ENCODE measurements at places on chromosomes 16 and 17.

DNA sequence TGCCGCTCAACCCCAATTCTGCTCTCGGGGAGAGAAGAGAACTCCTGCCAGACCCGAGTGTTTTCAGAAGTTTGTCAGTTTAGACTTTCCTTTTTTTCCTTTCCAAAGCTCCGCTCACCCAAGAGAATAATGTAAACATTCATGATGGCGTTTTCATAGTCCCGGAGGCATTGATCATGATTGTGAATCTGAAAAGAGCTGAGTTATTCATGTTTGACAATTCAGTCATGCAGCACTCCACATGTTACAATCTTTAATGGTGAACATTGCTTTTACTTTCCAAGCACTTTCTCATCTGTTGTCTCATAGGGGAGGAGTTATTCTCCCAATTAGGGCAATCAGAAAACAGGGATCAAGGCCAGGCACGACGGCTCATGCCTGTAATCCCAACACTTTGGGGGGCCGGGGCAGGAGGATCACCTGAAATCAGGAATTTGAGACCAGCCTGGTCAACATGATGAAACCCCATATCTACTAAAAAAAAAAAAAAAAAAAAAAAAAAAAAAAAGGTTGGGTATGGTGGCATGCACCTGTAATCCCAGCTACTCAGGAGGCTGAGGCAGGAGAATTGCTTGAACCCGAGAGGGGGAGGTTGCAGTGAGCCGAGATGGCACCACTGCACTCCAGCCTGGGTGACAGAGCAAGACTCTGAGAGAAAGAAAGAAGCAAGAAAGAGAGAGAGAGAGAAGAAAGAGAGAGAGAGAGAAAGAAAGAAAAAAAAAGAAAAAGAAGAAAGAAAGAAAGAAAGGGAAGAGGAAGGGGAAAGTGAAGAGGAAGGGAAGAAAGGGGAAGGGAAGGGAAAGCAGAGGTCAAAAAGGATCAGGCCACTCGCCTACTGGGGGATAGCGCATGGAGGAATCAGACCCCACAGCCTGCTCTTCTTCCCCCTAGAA, 70.0 kb upstream of the TNRC6C start:
- DNase-seq: no peak

GRCh38 chr16:66159987-66160386, 206.5 kb upstream of the CDH5 start:
- no peak for DNase-seq

GRCh38 chr17:77968788-77969187, 10.3 kb downstream of the TNRC6C start:
- DNase-seq: no peak

DNA sequence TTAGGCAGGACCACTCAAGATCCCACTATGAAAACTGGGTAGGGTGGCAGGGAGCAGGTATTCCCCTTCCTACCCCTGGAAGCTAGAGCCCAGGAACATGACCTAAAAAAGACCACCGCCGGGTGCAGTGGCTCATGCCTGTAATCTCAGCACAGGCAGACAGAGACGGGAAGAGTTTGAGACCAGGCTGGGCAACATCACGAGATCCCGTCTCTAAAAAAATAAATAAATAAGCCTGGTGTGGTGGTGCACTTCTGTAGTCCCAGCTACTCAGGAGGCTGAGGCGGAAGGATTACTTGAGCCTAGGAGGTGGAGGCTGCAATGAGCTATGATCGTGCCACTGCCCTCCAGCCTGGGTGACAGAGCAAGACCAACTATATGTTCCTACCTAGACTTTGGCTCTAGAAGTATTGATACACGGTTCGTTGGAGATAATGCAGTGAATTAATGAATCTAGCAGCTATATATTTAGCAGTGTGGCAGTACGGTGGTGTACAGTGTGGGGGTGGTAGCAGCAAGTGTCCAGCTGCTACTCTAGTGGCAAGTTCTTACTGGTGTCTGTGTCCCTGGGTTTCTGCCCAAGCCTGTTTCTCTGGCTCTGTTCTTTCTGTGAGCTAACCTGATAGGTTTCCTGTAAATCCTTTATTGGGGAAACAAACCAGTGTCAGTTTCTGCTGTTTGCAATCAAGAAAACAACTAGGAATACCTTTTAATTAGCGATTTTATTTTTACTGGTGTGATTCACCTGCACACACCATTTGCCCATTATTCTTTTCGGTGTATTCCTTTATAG, 3.3 kb upstream of the USP31 start:
- DNase-seq: no peak

GRCh38 chr17:69344939-69345338, 18.0 kb upstream of the ABCA5 start:
- no peak for DNase-seq

GRCh38 chr16:86041807-86042206, 142.8 kb downstream of the IRF8 start:
- DNase-seq: no peak

DNA sequence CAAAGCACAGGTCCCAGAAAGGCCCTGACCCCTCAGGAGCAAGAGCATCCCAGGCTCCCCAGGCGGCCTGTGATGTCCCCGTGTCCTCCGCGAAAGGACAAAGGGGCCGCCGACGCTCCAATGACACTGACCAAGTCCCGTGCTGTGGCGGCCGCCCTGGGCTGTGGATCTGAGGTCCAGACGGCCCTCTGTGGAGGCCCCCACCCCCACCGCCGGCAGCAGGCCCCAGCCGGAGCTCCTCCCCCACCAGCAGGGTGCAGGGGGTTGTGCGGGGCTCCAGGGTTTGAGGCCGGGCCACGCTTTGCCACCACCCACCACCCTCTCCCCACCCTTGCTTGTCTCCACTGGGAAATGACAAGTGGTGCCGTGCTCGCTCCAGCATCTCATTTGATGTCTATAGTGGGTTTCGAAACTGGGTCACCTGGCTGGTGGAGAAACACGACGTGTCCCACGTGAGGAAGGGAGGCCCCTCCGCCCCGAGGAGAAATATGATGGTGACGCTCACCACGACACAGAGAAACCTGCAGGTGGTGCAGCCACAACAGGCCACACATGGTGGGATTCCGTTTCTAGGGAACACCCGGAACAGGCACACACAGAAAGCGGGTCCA, 31.2 kb upstream of the ZNF469 start:
- DNase-seq: no peak

DNA sequence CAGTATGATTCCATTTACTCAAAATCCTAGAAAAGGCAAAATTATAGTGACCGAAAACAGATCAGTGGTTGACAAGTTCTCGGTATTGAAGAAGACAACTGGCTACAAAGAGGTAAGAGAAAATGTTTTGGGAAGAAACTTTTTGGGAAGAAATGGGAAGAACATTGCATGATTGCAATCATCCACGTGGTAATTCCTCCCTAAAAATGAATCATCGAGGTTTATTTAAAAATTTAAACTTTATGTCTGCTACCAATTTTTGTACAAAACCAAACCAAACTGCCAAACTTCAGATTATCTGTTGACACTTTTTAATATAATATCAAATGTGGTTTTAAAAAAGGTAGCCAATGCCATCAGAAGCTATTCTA, 8.1 kb downstream of the SMURF2 start:
- DNase-seq: no peak

DNA sequence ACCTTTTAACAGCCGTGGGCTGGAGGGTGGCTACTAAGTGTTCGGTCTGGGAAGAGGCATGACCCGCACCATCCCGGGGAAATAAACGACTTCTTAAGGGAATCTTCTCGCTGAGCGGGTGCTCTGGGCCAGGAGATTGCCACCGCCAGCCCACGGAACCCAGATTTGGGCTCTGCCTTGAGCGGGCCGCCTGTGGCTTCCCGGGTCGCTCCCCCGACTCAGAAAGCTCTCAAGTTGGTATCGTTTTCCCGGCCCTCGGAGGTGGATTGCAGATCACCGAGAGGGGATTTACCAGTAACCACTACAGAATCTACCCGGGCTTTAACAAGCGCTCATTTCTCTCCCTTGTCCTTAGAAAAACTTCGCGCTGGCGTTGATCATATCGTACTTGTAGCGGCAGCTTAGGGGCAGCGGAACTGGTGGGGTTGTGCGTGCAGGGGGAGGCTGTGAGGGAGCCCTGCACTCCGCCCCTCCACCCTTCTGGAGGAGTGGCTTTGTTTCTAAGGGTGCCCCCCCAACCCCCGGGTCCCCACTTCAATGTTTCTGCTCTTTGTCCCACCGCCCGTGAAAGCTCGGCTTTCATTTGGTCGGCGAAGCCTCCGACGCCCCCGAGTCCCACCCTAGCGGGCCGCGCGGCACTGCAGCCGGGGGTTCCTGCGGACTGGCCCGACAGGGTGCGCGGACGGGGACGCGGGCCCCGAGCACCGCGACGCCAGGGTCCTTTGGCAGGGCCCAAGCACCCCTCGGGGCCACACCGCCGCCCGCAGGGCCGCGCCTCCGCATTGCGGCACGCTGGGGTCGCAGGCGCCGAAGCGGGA, 3.6 kb upstream of the CBX4 start:
- DNase-seq: peak; percentile 83

DNA sequence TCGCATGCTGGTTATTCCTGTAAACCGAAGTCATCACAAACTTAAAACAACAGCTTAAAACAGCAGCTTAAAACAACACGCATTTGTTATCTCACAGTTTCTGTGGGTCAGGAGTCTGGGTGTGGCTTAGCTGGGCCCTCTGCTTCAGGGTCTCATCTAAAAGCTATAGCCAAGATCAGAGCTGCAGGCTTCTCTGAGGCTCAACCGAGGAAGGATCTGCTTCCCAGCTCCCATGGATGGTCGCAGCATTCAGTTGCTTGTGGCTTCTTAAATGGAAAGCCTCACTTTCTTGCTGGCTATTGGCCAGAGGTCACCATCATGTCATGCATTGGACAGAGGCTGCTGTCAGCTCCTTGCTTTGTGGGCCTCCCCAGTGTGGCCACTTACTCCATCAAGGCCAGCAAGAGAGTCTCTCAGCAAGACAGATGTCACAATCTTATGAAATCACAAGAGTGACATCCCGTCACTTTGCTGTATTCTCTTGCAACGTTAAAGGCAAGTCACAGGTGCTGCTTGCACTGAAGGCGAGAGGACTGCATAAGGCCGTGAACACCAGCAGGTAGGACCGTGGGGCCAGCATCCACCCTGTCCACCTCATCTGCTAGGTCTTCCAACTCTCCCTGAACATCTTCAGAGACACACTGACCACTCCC, 117.9 kb upstream of the TNRC6C start:
- DNase-seq: peak; percentile 41

DNA sequence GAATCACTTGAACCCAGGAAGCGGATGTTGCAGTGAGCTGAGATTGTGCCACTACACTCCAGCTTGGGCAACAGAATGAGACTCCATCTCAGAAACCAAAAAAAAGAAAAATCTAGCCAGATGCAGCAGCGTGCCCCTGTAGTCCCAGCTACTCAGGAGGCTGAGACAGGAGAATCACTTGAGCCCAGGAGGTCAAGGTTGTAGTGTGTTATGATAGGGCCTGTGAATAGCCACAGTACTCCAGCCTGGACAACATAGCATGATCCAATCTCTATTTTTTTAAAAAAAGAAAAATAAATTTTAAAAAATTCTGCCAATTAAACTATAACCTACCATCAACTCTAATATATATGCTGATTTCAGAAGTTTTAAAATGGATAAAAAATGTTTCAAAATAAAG, 15.8 kb downstream of the PHLPP2 start:
- no peak for DNase-seq

- DNase-seq: no peak
Measured at GRCh38 chr16:22915003-22915402, 101.0 kb downstream of the HS3ST2 start.

DNA sequence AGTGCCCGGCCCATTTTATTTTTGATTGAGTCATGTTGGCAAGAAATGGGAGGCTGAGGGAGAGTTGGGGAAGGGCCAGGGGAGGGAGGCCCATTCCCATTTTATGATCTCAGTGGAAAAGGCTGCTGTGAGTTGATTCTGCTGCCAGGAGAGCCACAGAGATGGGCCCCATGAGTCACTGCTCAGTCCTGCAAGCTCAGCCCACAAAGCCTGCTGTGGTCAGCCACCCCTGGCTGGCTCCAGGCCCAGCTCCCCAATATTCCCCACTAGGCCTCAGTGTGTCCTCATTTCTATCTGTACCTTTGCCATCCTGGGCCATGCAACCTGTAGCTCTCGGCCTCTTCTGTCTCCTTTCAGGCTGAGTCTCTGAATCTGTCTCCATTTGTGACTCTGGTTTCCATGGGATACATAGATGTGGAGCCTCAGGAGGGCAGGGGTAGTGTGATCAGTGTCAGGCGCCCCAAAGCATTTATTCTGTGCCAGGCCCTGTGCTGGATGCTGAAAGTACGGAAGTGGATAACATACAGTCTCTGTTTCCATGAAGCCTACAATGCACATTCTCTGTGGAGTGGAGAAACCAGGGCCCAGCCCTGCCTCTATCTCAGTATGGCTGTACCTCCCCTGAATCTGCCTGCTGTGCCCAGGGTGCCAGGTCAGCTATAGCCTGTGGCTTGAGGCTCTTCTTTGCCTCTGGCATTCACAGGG, 1.9 kb upstream of the PLEKHG4 start:
- DNase-seq: peak; percentile 15

DNA sequence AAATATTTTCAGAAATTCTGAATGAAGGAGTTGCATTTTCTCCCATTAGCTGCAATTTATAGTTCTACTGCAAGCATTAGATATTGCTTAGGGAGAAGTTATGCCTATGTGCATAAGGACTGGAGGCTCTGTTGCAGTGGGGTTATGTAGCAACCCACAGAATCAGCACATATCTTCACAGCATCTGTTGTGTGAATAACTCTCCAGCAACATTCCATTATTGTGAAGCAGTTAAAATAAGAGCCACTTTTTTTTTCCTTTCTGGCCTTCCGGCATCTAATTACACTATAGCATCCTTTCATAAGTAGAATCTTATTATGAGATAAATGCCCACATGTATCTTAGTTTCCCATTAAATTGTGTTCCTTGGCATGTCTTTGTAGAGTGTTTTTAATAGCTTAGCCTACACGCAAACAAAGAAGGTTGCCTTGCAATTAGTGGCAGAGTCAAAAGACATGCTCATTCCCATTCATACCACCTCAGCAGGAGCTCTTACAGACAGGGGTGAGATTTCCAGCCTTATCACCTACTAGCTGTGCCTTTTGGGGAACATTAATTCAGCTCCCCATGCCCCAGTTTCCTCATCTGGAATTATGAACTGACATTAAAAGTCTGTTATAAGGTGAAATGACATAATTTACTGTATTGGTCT, 596.0 kb upstream of the GOT2 start:
- no peak for DNase-seq

GRCh38 chr17:68033636-68034451, 1.7 kb upstream of the KPNA2 start:
- peak; percentile 54 for DNase-seq

- peak; percentile 32 for DNase-seq
Measured at GRCh38 chr17:45293413-45294211, 23.2 kb downstream of the MAP3K14 start.

Data from OCI-M1 (cell line).